Stimulated activated CD8-positive, alpha-beta memory T cell treated with anti-CD3 and anti-CD28 coated beads, Interleukin-2, amount 100 ng/mL, for 1 hour (primary cell): ENCODE measurements at places on chromosomes 16 and 17.

DNA sequence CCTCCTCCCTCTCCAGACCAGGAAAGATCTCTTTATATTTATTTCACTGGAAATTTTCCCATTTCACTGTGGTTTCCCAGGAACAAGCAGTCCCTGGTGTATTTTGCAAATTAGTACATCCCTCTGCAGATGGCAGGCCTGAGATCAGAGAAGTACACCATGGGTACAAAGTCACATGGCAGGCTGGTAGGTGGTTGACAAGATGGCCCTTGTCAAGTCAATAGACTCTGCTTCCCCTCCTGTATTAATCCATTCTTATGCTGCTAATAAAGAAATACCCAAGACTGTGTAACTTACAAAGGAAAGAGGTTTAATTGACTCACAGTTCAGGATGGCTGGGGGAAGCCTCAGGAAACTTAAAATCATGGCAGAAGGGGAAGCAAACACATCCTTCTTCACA lies 51.6 kb upstream of the KSR1 start:
- DNase-seq, result no peak

GRCh38 chr16:19490619-19491018 lies 31.3 kb downstream of the GDE1 start:
- DNase-seq, result no peak

- DNase-seq, result no peak
These were observed 217.6 kb upstream of the KCNJ16 start for GRCh38 chr17:69857412-69857835.

DNA sequence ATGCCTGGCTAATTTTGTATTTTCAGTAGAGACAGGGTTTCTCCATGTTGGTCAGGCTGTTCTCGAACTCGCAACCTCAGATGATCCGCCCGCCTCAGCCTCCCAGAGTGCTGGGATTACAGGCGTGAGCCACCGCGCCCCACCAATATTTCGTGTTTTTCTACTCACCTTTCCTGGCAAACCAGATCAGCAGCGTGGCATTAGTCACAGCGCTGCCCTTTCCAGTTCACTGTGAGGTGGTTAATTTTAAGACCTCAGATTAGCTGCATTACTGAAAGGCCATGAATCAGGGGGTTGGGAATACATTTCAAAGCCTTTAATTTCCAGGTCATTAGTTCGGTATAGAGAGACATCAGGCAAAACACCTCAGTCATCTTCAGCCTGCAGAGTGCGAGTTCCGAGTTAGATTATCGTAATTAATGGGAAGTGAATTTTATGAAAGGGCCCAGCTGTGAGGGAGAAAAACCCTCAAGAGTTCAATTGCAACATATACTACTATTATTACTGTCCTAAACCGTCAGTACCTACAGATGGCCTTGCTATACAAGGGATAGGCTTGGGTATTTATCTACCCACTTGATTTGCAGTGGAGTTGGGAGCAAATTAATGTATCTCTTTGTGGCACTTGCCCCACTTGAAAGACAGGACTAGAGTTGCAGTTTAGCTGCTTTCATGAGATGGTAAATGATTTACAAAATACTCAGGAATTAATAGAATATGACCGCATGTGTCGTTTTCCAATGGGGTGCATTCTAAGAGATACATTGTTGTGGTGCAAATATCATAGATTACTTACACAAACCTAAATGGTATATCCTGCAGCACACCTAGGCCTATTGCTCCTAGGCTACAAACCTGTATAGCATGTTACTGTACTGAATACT lies 2.1 kb upstream of the USP32 start:
- DNase-seq, result no peak

GRCh38 chr17:79515646-79516571 lies 94.9 kb downstream of the RBFOX3 start:
- DNase-seq, result no peak

DNA sequence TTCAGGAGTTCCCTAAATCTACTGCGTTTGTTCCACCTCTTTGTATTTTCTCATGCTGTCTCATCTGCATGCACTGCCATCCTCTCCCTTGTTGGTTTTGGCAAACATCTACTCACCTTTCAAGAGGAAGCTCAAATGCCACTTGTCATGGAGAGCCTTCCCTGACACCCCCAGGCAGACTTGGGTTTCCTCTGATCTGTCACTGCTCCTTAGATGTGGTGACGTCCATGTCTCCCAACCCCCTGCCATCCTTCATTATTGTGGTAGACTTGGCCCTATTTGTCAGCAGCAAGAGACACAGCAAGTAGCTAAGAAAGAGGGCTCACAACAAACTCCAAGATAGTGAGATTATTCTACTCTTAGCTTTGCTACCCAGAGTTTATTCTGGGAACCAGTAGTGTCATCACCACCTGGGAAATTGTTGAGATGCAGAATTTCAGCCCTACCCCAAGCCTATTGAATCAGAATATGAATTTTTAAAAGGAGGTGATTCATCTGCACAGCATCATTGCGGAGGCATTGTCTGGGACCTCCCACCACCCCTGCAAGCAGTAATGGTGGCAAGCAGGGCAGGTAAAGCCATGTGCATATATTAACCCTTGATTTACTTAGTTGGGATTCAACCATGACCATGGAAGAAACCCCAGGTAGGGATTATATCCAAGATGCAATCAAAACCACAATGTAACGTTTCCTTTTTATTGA lies 248.9 kb downstream of the SHISA9 start:
- DNase-seq, result no peak

DNA sequence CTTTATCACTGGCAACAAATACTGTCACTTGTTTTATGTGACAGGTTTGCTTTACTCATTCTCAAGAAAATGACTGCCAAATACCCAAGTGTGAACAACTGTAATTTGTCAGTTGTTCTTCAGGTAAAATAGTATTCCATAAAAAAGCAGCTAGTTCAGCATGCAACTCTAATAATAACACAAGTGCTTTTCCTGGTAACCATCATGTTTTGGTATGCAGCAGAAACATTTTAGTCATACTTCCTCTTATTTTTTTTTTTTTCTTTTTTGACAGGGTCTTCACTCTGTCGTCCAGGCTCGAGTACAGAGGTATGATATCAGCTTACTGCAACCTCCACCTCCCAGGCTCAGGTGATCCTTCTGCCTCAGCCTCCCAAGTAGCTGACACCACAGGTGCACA lies 4.6 kb downstream of the TERF2 start:
- DNase-seq, result no peak

DNA sequence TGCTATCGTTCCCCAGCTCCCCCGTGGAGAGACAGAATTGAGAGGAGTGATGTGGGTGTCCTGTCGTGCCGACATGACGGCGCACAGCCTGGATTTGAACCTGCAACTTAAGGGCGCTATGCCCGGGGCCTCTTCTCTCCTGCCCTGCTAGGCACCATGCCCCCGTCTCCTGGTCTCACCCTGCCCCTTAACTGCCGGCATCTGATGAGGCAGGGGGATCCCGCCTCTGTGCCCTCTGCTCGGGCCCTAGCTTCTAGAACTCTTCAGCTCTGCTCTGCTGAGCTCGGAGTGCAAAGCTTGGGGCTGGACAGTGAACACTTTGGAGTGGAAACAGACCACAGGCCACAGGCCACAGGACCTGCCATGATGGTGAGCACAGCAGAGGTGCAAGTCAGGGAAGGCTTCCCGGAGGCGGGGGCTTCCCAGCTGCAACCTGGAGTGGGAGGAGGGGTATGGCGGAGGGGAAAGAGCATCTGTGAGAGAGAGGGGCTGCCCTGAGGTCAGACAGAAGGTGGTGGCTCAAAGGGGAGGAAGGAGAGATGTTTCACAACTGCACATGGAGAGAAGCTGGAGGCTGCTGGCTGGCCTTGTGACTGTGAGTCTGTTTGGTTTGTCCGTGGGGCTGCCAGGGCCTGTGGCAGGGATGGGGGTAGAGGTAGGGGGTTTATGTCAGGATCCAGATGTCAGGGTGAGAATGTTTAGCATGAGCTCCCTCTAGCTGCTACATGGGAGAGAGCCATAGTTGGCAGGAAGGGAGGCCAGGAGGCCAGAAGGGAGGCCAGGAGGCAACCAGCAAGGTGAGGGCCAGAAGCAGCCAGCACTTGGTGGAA lies 107.8 kb downstream of the CRLF3 start:
- no peak for DNase-seq

DNA sequence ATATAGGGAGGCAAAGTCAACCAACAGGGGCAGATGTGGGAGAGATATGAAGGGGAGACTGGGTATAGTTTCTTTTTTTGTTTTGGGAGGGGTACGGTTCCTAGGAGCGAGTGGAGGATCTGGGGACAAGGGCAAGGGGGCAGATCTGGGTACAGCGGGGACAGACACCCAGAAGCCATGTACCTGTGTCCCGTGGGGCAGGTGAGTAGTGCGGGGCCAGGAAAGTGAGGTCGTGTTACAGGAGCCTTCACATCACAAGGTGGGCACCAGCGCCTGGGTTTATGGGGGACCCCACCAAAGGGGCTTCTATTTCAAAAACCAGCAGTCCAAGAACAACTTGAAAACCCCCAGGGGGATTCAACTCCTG lies 11.5 kb downstream of the LITAF start:
- DNase-seq, result no peak

DNA sequence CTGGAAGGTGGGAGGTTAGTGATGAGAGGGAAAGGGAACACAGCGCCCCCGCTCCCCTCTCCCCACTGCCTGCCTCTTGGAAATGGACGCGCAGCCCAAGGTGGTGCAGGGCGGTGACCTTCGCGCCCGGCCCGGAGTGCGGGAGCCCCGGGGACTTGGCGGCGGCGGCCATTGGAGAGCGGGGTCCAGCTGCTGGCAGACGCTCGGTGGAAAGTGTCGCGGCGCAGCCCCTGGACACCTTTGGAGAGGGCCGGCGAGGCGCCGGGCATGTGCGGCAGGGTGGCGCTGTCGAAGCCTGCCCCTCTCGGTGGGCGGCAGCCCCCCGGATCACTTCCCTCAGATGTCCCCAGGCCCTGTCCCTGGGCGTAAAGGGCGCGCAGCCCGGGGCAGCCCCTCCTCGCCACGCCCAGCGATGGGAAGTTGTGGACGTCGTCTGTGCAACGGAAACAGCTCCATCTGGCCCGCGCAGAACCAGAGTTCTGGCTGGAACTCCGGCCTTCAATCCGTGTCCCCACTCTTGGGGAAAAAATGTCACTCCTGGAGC lies 16.7 kb downstream of the SALL1 start:
- no peak for DNase-seq

DNA sequence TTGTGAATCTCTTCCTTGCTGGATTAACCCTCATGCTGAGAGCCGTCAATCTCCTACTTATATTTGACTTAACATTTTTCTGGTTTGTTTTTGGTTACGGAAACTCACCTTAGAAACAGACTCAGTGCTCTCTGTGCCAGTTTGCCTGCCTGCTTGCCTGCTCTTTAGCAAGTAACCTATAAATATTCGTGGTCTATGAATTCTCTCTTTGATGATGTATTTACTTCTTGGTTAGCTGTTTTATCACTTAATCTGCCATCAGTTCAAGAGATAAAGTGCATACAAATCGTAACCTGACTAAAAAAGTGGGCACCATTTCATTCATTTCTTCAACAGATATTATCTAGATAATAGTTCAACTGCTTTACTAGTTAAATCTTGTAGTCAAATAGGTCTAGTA lies 26.7 kb downstream of the CYB5B start:
- DNase-seq, result no peak

- DNase-seq, result no peak
These were observed 2.9 kb downstream of the SLC39A11 start for GRCh38 chr17:73089322-73090317.

DNA sequence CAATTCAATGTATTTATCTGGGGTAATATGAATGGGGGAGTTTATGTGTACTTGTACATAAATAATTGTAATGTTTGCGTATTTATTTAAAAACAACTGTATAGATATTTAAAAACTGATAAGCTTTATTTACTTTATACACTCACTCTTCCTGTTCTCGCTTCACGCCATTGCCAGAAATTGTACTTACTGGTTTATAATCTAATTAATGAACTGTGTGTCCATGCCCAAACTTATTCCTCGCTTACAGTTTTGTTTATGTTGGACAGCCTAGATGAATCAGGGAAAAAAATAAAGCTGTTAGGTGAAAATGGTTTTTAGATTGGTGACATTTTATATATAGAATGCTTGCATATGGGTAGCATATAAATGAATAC lies 30.8 kb downstream of the AATF start:
- DNase-seq, result no peak

DNA sequence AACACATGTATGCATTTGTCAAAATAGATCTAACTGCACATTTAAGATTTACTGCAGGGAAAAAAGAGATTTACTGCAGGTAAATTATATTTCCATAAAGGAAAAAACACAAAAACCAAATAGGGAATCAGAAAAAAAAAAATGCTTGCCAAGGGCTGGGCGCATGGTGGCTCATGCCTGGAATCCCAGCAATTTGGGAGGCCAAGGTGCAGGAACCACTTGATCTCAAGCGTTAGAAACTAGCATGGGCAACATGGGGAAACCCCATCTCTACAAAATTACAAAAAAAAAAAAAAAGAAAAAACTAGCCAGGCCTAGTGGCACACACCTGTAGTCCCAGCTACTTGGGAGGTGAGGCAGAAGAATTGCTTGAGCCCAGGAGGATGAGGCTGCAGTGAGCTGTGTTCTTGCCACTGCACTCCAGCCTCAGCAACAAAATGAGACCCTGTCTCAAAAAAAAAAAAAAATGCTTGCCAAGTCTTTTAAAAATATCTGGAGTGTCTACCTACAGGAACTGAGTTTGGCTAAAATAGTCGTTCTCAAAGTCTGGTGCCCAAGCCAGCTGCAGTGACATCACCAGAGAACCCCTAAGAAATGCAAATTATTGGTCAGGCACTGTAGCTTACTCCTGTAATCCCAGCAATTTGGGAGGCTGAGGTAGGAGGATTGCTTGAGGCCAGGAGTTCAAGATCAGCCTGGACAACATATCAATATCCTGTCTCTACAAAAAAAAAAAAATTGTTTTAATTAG lies 17.5 kb downstream of the TRIM25 start:
- no peak for DNase-seq

DNA sequence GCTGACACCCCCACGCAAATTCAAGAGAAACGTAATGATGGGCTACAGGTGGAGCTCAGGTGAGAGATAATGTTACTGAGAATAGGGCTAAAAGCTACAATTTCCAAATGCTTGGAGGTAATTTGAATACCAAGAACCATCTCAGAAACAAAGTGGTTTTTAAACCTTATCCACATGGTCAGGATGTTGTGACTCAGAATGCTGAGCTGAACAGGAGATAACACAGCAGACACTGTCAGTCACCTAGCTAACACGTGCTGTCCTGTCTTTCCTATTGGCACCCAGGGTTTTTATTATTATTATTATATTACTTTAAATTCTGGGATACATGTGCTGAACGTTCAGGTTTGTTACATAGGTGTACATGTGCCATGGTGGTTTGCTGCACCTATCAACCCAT lies 233.0 kb upstream of the MAF start:
- no peak for DNase-seq

DNA sequence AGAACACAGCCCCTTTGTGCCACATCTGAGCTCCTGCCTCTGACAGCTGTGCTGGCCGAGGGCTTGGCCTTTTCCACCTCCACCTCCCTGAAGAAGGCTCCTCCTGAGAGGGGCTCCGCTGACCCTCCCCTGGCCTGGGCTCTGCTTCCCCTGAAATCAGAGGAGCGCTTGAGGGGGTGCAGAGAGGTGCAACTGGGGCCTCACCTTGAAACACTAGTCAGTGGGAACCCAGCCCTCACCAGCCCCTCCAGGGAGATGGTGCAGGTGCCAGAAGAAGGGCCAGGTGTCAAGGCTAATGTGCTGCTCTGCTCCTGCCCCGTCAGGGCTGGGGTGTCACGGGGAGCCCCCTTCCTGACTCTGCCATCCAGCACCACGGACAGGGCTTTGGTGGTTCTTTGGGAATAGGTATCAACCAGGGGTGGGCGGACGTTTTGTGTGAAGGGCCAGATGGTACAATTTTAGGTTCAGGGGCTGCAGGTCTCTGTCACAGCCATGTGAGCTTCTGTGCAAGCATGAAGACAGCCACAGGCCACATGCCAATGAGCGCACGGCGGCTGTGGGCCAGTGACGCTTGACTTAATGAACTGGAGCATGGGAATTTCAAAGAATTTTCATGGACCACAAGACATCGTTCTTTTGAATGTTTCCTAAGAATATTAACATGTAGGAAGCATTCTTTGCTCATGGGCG lies 2.1 kb upstream of the ZG16B start:
- no peak for DNase-seq
